ENCODE measurements at places on chromosomes 5 and 9.

GRCh38 chr5:42518595-42519221, 95.5 kb downstream of the GHR start:
- DNase-seq, result no peak

DNA sequence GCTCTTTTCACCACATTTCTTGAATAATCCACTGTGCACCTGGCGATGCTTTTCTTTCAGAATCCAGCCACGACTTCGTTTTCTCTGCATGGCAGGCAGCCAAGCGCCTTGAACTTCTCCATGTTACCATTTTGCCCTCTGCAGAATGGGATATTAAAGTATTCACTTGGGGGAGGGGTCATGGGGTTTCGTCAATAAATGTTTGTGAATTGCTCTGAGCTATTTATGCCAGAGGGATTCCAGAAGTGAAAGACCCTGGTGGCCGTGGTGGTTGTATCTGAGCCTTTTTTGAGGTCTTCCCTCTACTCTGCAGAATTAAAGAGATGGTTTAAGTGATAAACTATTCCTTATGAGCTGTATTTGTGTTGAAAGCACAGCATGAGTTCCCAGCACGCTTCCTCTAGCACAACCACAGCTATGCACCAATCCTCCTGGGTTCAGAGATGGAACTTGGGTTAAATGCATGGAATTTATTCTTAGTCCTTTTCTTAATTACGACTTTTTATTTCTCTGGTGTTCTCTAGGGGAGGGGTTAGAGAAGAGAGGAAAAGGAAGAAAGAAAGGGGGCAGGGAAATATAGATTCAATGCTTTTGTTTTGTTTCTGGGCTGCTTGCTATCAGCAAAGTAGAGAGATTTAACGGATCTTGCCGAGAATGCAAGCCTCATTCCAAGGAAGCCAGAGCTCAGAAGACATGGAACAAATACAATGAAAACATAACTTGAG, 478.2 kb upstream of the TNC start:
- DNase-seq, result no peak

GRCh38 chr5:162956570-162956969, 480.8 kb upstream of the CCNG1 start:
- DNase-seq, result no peak

DNA sequence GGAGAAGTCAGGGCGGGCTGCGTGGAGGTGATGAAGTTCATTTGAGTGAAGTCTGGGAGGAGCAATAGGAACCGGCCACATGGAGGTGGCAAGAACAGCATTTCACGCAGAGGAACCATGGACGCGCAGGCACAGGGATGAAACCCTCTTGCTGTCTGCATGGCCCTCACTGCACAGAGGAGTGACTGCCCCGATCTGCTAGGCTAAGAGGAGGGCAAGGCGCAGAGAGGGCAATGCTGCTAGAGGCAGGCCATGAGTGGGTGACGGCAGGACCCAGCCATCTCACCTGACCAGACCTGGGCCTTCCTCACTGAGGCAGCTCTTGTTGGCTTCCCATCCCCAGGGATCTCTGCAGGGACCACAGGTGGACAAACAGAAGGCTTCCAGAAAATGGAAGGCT, 90.3 kb downstream of the BARX1 start:
- DNase-seq, result no peak
